RPMI8226 (cell line): ENCODE measurements at places on chromosomes 2 and 18.
A peak's percentile ranks its signal among the peaks of the same experiment; 100 is the strongest.

DNA sequence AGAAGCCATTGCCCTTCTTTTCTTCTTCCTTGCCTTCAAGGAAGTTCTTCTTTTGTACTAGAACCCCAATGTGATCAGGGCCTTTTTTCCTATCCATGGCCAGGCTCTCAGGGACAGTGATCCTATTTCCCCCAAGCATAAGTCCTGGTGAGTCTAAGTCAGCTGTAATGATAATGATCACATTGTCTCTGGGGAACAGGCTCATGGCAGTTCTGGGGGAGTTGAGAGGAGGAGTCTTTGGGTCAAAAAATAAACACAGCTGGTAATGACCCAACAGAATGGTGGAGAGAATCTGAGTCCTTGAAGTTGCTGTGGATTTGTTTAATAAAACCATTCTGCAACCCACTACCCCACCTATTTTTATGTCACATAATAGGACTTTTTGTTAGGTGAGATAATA, 96.6 kb downstream of the SOCS6 start:
- DNase-seq: no peak

GRCh38 chr2:201654616-201655384, 11.5 kb upstream of the TMEM237 start:
- DNase-seq: no peak

- no peak for DNase-seq
Observed at GRCh38 chr2:36058953-36059352, 296.6 kb upstream of the CRIM1 start.

GRCh38 chr2:241615522-241616052, 21.4 kb downstream of the THAP4 start:
- no peak for DNase-seq

- no peak for DNase-seq
Observed at GRCh38 chr2:204655101-204655500, 109.8 kb downstream of the PARD3B start.

GRCh38 chr2:185373229-185373628, 365.4 kb upstream of the FSIP2 start:
- no peak for DNase-seq

GRCh38 chr18:72652990-72653593, 109.0 kb upstream of the CBLN2 start:
- DNase-seq: peak; percentile 66

DNA sequence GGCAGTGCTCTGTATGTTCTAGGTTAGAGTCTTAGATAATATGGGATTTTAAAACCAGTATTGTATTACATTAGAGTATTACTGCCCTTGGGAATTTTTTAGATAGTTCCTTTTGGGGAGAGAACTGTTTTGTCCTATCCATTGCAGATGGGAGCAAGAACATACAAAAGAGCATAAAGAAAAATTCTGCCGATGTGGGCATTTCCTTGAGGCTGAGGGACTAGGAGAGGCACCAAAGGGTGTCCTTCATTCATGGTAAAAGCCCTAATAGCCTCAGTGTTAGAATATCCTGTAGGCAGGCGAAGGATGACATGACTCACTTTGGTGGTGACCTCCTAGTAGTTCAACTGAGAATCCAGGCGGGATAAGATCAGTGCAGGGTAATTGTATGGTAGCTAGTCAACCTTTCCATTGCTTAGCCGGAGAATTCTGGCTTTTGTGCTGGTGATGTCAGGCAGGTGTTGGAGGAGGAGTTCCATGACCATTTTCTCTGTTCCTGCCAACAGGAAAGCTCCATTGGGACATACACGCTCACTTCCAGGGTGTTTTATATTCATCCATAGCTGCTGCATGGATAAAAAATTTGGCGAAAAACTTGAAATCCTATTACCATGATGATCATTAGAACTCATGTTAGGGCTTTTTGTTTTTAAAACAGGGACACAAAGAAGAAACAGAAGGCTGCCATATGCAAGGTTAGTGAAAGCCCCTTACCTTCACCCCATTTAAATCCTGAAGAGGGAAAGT, 28.1 kb downstream of the EPAS1 start:
- DNase-seq: no peak

- DNase-seq: no peak
Observed at GRCh38 chr2:9558948-9559381, 3.3 kb upstream of the ADAM17 start.

DNA sequence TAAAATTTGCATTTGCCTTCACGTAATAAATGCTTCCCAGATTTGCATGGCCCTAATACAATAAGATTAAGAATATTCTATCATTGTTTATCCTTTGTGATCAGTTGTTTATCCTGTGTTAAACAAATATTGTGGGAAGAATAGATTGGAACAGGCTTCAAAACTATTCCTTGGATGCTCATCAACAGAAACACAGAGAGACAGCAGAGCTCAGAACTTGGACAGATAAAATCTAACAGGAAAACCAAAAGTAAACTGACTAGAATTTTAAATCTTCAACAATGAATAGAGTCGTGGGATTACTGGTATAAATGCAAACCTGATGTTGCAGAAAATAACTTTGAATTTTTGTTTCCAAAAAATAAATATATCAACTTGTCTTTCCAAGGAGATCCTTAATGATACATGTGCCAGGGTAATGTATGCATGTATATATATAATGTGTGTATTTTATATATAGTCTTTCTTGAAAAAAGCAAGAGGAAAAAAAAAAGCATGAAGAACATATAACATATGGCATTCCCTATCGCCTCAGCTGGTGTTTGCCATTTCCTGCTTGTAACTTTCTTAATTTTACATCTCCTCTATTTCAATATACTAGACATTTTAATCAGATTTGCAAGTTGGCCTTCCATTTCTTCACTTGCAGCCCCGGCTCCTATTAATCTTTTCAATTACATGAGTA, 59.9 kb upstream of the TANK start:
- no peak for DNase-seq

- no peak for DNase-seq
Observed at GRCh38 chr2:43026426-43027096, 199.8 kb downstream of the ZFP36L2 start.

DNA sequence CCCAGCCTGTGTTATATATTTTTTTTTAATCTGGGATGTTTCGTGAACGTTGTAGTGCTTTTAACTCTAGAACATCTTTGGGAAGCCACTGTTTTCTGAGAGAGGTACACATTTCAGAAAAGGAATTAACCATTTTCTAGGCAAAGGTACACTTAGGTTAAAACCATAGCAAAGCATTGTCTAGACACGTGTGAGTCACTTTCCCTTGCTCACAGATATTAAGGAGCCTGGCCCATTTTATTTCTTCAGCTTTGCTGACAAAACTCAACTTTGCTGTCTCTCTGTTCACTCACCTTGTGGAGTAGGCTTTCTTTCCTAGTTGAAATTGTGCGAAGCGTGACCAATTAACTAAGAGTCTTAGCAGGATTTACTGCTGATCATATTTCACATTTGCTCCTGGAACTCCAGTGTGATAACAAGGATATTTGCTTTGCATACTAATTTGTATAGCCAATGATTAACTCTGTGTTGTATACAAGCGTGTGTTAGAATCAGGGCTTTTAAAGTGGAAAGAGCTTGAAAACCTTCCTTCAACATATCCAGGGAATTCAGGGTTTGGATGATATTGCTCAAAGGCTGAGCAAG, 215.0 kb upstream of the AGAP1 start:
- no peak for DNase-seq

DNA sequence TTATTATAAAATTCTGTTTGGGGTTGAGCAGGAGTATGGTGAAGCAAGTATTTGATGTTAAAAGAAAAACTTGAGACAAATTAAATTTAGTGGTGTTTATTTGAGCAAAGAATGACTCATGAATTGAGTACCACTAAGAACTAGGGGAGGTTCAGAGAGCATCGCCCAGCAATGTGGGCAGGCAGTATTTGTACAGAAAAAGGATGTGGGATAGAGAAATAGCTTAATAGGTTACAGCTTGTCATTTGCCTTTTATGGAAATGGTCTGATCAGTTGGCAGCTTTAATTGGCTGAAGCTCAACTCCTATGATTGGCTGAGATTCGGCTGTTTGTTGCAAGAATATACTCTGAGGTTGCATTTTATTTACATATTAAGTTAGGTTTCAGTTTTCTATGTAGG, 68.2 kb downstream of the LRATD1 start:
- DNase-seq: no peak

GRCh38 chr2:49035481-49035880, 118.8 kb downstream of the FSHR start:
- no peak for DNase-seq

DNA sequence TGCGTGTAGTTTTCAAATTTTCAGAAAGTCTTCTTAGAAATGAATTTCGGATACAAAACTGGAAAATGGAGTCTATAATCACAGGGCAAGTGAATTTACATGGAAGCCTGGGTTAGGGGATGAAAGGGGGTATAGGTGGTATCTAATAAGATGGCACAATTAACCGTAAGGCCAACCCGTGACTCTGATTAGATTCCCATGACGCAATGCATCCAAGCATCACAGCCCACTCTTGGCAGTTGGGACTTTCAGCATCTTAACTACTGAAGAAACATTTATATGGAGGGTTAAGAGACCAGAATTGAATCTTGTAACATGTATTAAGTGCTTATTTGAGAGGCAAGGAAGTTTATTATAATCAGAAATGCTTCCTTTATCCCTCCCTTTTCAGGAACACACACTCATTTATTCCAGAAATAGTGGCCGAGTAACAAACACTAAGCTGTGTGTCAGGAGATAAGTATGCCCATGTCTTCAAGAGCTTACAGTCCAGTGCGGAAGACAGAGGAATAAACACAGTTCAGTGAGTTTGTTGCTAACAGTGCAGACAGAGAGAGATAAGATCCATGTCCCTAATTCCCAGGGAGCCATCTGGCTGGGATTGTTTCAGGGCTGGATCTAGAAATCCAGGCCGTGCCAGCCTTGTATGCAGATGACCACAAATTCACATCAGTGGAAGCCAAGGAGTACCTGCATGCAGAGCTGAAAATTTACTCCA, 151.2 kb downstream of the ANTXR1 start:
- no peak for DNase-seq

DNA sequence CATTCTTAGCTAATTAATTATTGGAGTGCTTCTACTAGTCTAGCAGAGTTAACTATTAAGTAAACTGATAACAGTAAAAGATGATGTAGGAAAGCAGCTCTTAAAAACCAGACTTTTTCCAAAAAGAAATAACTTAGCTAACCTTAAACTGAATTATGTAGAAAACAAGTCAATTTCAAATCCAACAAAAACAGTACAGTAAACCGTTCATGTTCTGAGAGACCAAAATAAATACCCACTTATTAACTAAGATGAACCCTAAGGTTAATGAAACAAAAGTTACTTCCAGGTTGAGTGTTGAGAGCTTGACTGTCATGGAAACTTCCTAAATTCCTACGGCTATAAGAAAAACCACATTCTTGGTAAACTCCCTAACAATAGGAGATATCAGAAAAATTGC, 181.2 kb downstream of the PPP1R1C start:
- DNase-seq: no peak

DNA sequence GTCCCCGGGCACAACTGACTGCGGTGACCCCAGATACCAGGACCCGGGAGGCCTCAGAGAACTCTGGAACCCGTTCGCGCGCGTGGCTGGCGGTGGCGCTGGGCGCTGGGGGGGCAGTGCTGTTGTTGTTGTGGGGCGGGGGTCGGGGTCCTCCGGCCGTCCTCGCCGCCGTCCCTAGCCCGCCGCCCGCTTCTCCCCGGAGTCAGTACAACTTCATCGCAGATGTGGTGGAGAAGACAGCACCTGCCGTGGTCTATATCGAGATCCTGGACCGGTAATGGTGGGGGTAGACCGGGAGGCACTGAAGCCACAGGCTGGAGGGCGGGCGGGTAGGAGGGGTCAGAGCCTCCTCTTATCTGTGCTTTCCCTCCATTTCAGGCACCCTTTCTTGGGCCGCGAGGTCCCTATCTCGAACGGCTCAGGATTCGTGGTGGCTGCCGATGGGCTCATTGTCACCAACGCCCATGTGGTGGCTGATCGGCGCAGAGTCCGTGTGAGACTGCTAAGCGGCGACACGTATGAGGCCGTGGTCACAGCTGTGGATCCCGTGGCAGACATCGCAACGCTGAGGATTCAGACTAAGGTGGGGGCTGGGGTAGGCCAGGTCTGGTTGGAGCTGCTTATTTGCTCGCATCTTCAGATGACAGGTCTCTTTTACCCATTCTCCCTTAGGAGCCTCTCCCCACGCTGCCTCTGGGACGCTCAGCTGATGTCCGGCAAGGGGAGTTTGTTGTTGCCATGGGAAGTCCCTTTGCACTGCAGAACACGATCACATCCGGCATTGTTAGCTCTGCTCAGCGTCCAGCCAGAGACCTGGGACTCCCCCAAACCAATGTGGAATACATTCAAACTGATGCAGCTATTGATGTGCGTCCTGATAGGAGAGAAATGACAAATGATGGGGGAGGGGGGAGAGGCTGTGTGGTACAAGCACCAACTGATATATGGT, 780 bp downstream of the HTRA2 start:
- peak; percentile 50 for DNase-seq

GRCh38 chr2:212249451-212249850, 289.2 kb downstream of the ERBB4 start:
- DNase-seq: peak; percentile 9

GRCh38 chr2:205800224-205800623, 117.9 kb downstream of the NRP2 start:
- no peak for DNase-seq

- DNase-seq: no peak
Observed at GRCh38 chr2:24815171-24815570, 21.9 kb downstream of the CENPO start.

- DNase-seq: no peak
Observed at GRCh38 chr18:43662657-43663056, 385.4 kb upstream of the SYT4 start.

DNA sequence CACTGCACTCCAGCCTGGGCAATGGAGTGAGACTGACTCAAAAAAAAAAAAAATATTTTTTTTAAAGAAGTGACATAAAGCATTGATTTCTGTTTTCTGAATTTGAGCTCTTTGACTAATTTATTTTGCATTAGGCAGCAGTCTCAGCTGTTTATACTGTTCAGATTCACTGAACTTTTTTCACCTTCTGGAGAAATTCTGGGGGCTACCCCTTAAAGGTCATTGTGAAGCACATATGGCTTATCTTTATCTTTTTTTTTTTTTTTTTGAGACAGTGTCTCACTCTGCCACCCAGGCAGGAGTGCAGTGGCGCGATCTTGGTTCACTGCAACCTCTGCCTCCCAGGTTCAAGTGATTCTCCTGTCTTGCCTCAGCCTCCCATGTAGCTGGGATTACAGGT, 12.9 kb downstream of the PHLPP1 start:
- no peak for DNase-seq

- DNase-seq: no peak
Observed at GRCh38 chr2:145741636-145742035, 1221.7 kb upstream of the ZEB2 start.

DNA sequence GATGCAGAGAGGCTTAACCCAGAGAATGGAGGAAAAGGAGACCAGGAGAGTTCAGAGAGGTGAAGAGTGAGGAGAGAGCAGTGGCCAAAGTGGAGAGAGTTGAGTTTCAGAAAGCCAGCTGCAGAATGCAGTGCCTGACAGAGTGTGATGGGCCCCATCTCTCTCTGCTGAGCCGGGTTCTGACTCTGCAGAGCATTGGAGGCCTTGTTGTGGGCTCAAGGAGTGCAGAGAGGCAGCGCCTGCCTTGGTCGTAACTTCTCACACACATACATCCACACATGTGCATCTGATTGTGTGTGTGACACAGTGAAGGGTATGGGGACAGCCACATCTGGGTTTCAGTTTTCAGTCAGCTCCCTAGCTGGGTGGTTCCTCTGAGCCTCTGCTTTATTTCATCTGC, 58.8 kb downstream of the AGAP1 start:
- DNase-seq: peak; percentile 59
